ENCODE measurements at places on chromosomes 3 and 15. TPM values are rescaled to one million over a fixed set of nuclear protein-coding genes. Genes with fewer than 3 reads are reported as not detected.

Gene KY
- total RNA-seq, result not detected

Gene GOLGA8N
- total RNA-seq, result 32.0 TPM

Gene ACAP2
- total RNA-seq, result 69.7 TPM

Gene PHLDB2
- 4.1 TPM for total RNA-seq

Gene SLC22A14
- not detected for total RNA-seq

All from activated CD8-positive, alpha-beta T cell treated with anti-CD3 and anti-CD28 coated beads, Interleukin-2, amount 10 ng/mL, durations not matched to agents 7 days and 5 days (primary cell).